Dorsolateral prefrontal cortex (tissue), 122 donors: ENCODE measurements at places on chromosomes 2 and 18.

GRCh38 chr2:24871852-24872333 is 48.1 kb downstream of the ADCY3 start:
- DNase-seq, result peak; percentile 36

DNA sequence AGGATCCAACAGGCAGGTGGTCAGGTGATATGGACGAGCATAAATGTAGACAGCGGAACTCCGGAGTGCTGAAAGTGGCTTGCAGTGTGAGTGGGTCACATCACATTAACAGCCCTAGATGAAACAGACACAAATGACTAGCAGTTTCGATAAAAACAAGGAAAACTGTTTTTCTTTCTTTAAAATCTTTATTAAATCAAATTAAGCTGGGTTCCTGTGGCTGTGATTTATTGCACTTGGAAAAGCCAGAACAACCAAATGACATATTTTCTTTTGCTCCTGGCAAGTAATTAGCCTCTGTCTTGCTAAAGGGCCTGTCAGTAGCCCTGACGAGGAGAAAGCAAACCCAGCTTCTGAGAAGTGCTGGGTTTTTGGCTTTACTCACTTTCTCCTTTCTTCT is 152.9 kb upstream of the DDX18 start:
- DNase-seq, result no peak

GRCh38 chr2:222526480-222527277 is 102.3 kb downstream of the SGPP2 start:
- no peak for DNase-seq

GRCh38 chr2:62469548-62469947 is 36.4 kb downstream of the TMEM17 start:
- no peak for DNase-seq

DNA sequence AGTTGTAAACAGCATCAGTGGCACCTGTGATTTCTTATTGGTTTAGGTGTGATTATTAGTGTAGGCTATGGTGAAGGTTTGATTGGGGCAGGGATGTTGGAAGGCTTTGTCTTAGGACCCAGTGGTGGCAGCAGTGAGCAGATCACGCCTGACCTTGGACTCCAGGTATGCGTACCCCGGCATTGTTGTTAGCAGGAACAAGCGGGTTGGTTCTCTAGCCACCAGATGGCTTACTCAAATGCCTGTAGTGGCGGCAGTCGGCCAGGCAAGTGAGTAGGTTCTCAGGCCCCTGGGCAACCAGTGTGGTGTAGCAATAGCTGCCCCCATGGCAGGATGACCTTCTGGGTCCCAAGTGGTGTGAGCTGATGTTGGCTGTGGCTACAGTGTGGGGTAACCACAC is 558.3 kb downstream of the KCNJ3 start:
- DNase-seq, result no peak

GRCh38 chr18:59983506-59983905 is 83.7 kb downstream of the PMAIP1 start:
- no peak for DNase-seq

GRCh38 chr18:79803611-79804051 is 5.9 kb downstream of the KCNG2 start:
- no peak for DNase-seq

- no peak for DNase-seq
Observed at GRCh38 chr2:121974897-121975661, 219.6 kb downstream of the TSN start.

GRCh38 chr18:41077076-41077475 is 878.0 kb upstream of the PIK3C3 start:
- DNase-seq, result no peak

DNA sequence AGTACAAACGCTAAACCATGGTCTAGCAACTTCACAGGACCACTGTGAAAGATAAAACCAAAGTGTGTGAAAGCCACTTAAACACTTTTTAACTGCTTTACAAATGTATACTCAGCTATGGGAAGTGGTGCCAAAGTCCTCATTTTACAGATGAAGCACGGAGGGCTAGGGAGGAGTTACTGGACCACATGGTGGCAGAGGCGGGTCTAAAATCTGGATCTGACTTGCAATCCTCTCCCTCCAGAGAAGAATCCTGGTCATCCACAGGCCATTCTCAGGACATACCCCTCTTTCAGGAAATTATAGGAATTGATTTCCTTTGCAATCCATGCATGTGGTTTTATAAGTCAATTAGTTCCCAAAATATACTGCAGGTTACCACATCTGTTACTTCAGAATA is 84.6 kb upstream of the GYPC start:
- no peak for DNase-seq

DNA sequence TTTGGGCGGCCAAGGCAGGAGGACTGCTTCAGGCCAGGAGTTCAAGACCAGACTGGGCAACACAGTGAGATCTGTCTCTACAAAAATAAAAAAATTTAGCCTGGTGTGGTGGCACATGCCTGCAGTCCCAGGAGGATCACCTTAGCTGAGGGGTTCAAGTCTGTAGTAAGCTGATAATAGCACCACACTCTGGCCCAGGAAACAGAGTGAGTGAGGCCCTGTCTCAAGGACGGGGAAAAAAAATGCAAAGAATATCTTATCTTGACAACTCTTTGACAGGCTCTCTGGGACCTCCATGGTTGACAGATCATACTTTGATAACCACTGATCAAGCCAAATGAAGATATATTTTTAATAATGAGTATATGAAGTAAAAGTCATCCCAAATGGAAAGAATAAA is 22.7 kb downstream of the USP34 start:
- DNase-seq, result no peak

DNA sequence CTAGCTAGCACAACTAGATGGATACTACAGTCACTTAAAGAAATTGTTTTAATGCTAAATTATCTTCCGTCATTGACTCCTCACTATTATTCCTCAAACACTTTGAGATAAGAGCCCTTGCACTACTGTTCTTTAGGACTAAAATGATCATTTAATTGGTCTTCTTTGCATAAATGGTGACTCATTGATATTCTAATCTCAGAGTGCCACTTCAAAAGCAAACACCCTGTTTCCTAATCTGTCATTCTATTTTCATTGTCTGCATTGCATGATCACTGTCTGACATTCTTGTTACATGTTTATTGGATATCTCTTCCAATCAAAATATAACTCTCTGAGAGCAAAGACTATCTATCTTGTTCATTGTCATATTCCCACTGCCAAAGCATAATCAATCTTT is 313.9 kb downstream of the EXOC6B start:
- no peak for DNase-seq

DNA sequence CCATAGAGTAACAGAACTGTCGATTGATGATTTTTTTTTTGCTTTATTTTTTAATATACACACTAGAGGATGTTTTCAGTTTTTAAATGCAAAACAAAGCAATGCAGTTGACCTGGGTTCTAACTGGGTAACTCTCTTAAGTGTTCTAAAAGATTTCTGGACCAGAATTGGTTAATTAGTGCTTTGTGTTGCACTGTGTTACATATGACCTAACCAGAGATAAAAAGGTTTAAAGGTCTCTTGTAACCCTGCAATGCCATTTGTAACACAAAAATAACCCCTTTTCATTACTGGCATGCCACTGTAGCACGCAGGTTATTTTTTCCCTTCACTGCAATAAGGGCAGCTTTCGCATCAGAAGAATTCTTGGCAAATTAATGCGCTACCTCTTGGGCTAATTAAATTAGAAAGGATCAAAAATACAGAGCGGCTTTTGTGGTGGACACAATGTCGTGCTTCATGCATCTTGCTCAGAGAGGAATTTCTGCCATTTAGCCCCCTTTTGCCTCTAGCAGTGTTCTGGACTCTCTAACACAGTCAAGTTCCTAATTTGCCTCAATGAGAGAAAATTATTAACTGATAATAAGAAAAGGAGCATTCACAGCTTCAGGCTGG is 250.8 kb upstream of the ZEB2 start:
- DNase-seq, result no peak

GRCh38 chr2:213290501-213290900 is 6.2 kb downstream of the SPAG16 start:
- DNase-seq, result no peak

- no peak for DNase-seq
Observed at GRCh38 chr18:50113726-50114125, 81.2 kb downstream of the MYO5B start.

GRCh38 chr18:55439056-55439455 is 148.9 kb downstream of the TCF4 start:
- DNase-seq, result no peak

GRCh38 chr18:34729740-34730355 is 19.8 kb downstream of the DTNA start:
- DNase-seq, result no peak

GRCh38 chr2:17626986-17627385 is 86.5 kb downstream of the VSNL1 start:
- no peak for DNase-seq

- no peak for DNase-seq
Observed at GRCh38 chr18:48172226-48173006, 236.8 kb downstream of the ZBTB7C start.

- DNase-seq, result no peak
Observed at GRCh38 chr2:204436230-204436629, 109.0 kb upstream of the PARD3B start.

DNA sequence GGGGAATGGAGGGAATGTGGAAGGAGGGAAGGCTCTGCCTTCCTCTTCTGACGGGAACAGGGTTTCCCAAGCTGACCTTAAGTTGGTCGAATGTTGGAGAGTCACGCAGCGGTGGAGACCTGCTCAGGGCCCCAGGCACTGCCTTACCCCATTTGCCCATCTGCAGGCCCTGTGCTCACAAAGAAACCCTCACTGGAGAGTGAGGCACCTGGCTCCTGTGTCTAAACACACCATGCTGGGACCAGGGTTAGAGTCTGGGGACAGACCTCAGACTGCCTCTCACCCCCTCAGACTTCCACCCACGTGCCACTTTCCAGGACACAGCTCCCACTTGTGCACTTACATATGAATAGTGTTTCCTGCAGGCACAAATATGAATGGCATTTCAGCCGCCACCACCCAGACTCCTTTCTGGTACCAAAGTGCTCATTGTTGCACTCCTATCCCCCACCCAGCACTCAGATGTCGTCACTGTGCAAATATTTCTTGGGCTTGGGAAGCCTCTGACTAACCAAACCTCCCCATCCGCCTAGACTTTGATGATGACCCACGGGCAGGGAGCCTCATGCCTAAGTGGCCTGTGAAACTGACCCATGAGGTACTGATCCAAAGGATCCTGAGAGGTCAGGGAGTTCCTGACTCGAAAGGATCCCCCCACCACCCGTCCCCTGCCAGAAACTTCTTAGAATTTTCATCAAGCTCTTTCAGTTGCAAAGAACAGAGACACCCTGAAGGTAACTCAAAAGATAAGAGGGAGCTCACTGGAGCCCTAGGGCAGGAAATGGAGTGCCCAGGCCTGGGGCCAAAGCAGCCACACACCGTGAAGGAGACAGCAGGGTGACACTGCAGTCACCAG is 78.3 kb downstream of the STPG4 start:
- no peak for DNase-seq

GRCh38 chr18:79680100-79680879 is 687 bp downstream of the CTDP1 start:
- DNase-seq, result no peak

DNA sequence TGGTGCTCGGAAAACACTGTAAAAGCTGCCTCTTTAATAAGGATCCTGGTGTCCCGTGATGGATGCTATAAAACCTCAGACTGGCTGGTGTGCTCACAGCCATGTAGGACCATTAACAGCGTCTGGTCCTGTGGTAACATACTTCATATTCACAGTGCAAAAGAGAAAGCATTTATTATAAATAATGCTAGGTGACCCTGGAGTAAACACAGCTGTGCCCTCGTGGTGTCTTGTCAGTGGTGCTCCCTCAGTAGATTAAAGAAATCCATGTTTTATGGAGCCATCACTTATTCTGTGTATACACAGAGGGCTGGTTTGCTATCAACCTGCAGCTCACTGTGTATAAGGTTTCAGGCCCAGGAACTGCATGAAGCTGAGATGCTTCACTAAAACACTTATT is 106.9 kb downstream of the CDK15 start:
- no peak for DNase-seq

DNA sequence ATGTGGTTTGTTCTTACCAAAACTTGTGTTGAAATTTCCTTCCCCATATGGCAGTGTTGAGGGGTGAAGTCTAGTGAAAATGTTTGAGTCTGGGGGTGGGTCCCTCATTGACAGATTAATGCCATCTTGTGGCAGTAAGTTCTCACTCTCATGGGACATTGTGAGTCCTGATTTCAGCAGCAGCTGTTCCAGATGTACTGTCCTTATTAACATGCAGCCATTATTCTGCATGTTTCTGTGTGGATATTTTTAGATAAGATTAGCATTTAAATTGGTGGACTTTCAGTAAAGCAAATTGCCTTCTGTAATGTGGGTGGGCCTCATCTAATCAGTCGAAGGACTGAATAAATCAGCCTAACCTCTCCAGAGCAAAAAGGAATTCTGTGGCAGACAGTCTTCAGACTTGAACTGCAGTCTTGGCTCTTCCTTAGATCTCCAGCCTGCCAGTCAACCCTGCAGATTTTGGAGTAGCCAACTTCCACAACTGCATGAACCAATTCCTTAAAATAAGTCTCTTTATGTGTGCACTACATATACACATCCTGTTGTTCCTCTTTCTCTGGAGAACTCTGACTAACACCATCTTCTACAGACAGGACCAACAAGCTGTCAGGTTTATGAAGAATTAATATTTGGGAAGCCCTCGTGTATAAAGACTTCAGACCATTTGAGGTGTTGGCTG is 138.7 kb upstream of the ZNF516 start:
- DNase-seq, result no peak

- DNase-seq, result no peak
Observed at GRCh38 chr2:68135448-68136320, 22.0 kb upstream of the PNO1 start.

- no peak for DNase-seq
Observed at GRCh38 chr2:111042772-111043771, 77.6 kb upstream of the BCL2L11 start.

- no peak for DNase-seq
Observed at GRCh38 chr2:29898999-29899398, 22.4 kb downstream of the ALK start.

DNA sequence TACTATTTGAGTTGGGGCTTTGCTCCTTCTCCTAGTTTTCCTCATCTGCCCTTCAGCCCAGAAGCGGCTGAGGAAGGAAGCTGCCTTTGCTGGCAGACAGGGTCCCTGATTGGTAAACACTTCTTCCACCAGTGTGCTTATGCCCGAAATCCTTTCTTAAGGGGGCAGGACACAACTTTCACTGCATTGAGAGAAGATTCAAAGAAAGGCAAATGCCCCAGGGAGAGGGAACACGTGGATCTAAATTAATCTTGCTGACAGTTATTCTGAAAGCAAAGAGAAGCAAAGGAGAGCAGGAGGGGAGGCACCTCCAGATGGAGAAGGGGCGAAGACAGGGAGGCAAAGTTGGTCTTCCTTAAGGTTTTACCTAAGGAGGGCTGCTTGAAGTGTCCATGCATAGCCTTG is 92.1 kb upstream of the EFEMP1 start:
- no peak for DNase-seq

- DNase-seq, result no peak
Observed at GRCh38 chr2:150332383-150332782, 155.1 kb downstream of the RND3 start.

DNA sequence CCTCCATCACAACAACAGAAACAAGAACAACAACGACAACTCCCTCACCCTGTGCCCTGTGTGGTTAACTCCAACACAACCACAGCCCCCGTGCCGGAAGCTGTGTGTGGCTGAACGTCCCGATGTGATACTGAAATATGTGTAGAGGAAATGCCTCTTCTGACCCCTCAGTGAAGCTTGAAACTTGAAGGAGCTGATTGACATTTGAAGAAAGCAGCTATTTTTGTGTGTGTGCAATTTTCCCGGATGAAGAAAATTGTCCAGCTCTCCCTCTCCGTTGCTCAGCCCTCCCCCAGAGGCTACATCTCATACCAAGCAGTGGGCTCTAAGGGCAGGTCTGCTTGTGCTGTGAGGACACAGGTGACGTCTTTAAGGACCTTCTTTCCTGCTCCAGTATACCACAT is 173.8 kb downstream of the ICOS start:
- DNase-seq, result no peak

- no peak for DNase-seq
Observed at GRCh38 chr2:96931966-96932365, 54.4 kb downstream of the FAM178B start.
